ENCODE measurements at places on chromosomes 16 and 17. TPM values are rescaled to one million over a fixed set of nuclear protein-coding genes. Genes with fewer than 3 reads are reported as not detected.

DNA sequence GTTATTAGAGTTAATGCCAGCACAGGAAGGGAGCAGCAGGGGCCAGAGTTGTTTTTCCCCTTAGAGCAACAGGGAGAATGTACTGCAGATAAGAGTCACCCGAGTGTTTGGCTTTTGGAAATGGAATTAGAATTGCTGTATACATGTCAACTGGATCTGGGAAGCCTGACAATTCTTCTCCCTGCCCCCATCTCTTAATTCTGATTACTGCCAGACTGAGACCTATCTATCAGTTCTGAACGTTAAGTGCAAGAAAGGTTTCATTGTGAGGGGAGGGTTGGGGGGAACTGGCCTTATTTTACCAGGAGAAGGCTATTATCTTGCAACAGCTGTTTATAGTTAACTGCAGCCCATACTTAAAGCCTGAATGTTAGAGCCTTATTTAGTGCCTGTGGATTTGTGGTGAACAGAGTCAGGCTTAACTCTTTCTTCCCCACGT, 424.5 kb upstream of the CDH11 start:
- no peaks in the 10 kb centered on the region for H3K36me3 ChIP-seq
- H3K27me3 ChIP-seq, result no peaks in the 10 kb centered on the region
- peaks cover 12% of the 10 kb centered on the region for H3K4me1 ChIP-seq
- no peak for DNase-seq

DNA sequence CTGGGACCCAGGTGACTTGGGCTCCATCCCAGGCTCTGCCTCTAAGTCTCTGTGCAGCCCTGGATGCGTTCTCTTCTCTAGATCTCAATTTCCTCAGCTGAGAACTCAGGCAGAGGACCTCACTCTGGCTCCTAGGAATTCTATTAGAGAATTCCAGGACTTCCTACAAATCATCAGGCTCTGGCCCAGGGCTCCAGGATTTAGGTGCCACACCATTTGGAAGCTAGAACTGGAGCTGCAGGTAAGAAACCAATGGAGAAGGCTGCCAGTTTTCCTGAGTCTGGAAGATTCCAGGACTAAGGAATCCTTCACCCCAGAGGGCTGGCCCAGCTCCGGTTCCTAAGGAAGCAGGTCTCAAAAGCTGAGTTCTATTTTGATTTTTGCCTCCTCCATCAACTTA, 189.8 kb upstream of the CDH5 start:
- no peaks in the 10 kb centered on the region for H3K4me1 ChIP-seq
- no peak overlapping the region for H3K4me3 ChIP-seq
- no peaks in the 10 kb centered on the region for H3K27me3 ChIP-seq
- no peaks in the 10 kb centered on the region for H3K36me3 ChIP-seq
- no peak overlapping the region for H3K27ac ChIP-seq

- no peak overlapping the region for H3K27ac ChIP-seq
Measured at GRCh38 chr17:55175788-55176427, 88.9 kb upstream of the HLF start.

Gene HS3ST3B1
- 14.4 TPM for total RNA-seq

DNA sequence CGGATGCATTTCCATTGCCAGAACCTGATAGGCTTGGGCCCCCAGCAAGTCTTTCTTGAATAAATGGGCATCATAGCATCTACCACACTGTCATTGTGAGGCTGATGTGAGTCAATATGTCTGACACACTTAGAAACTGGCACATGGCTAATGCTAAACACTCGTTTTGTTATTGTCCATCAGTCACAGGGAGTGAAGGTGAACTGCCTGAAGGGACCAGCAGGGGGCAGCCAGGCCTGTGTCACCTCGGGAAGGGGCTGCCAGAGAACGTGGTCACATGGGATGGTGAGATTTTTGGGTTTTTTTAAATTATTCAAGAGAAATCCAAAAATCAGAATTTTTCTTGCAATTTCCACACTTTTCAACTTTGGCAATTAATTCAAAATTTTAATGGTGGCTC, 831 bp upstream of the RCVRN start:
- H3K4me3 ChIP-seq, result no peak overlapping the region
- DNase-seq, result peak; percentile 82
- no peaks in the 10 kb centered on the region for H3K4me1 ChIP-seq
- H3K36me3 ChIP-seq, result no peaks in the 10 kb centered on the region

DNA sequence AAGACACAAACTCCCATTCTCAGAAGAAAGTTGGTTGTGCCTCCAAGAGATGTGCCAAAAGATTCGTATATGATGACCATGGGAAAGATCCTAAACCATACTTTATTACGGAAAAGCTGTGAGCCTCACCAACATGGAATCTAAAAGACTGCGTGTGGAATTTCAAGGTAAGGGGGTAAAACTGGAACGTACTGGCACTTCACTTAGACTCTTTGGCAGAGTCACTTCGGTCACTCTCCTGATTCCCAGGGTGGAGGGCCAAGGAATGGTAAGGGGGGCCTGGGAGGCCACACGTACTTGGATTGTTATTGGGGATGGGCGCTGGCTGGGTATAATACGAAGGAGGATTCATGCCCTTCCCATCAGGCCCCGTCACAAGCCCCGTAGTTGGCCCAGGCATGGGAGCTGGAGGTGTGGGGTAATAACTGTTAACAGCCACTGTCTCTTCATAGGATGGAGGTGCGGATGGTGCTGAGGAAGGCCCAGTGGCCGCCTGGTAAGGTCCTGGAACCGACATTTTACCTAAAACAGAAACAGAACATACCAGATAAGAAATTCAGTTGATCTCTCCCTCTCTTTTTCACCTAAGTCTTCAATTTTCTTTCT, 30.4 kb downstream of the LITAF start:
- no peak overlapping the region for H3K4me3 ChIP-seq
- peaks cover 6% of the 10 kb centered on the region for H3K36me3 ChIP-seq
- peaks cover 6% of the 10 kb centered on the region for H3K4me1 ChIP-seq

GRCh38 chr17:40536295-40537171, 28.7 kb downstream of the CCR7 start:
- H3K36me3 ChIP-seq, result no peaks in the 10 kb centered on the region
- H3K4me3 ChIP-seq, result no peak overlapping the region
- H3K27ac ChIP-seq, result no peak overlapping the region
- no peak for DNase-seq
- no peaks in the 10 kb centered on the region for H3K4me1 ChIP-seq

DNA sequence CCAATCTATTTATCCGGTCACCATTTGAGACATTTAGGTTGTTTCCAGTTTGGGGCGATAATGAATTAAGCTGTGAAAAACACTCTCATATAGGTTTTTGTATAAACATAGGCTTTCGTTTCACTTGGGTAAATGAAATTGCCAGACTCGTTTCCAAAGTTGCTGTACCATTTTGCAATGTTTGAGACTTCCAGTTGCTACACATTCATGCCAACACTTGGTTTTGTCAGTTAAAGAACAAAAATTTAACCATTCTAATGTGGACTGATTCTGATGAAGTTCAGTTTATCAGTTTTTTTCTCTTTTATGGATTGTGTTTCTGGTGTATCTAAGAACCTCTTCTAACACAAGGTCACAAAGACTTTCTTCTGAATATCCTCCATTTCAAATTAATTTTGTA, 52.4 kb downstream of the YPEL2 start:
- no peaks in the 10 kb centered on the region for H3K27me3 ChIP-seq
- no peak overlapping the region for H3K27ac ChIP-seq
- H3K36me3 ChIP-seq, result no peaks in the 10 kb centered on the region

DNA sequence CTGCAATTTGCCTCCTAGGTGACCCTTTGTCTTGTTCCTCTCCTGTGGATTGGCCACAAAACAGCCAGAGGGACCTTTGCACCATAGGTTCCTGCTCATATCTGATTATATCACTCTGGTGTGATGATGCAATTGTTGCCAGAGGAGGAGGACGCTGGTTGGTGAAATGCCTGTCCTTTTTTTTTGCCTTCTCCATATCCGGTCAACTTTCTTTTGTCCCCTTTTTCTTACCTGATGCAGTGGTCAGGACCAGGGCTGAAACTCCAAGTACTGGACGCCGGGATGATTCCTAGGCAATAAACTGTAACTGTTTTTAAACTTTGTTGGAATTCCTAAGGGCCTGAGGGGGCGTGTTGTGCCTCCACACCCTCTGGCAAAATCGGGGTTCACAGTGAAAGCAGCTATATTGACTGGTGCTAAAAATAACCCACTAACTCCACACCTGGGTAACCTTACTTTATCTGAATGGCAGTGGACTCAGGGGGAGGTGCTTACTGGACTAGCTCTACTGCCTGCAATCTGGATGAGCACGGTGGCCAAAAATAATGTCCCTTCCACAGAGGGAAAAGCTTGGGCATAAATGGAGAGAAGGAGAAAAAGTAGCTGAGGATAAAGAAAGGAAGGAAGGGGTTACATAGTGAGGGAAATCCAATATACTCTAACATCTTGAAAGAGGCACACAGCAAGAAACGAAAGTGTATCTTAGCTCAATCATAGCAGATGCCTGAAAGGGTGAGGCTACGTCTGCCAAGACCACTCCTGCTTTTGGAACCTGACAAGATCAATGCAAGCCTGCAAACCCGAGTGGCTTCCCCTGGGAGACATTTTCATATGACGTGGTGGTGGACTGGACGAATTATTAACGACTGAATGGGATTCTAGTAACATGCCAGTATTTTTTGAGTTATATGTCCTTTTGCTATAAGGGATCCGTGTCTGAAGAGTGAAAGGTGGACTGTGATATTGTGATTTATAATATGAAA, 28.4 kb upstream of the ZNF423 start:
- peaks cover 2% of the 10 kb centered on the region for H3K4me1 ChIP-seq
- DNase-seq, result no peak
- no peak overlapping the region for H3K4me3 ChIP-seq
- no peaks in the 10 kb centered on the region for H3K36me3 ChIP-seq
- H3K27ac ChIP-seq, result no peak overlapping the region

DNA sequence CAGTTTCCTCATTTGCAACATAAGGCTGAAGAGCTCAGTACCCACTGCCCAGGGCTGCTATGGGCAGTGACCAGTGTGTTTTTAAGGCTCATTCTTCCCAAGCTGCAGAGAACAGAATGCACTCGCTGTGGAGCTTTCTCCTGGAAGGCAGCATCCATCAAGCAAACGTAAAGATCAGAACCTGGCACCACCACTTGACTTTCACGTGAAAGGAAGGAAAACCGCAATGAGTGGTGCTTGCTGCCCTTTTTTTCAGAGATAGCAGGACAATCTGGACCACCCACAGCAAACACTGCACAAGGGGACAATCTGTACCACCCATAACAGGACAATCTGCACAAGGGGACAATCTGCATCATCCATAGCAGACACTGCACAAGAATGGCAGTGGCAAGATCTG, 11.2 kb downstream of the CSNK1D start:
- H3K27ac ChIP-seq, result no peak overlapping the region
- no peaks in the 10 kb centered on the region for H3K27me3 ChIP-seq
- H3K36me3 ChIP-seq, result peaks cover 35% of the 10 kb centered on the region
- no peaks in the 10 kb centered on the region for H3K4me1 ChIP-seq
- H3K4me3 ChIP-seq, result no peak overlapping the region

DNA sequence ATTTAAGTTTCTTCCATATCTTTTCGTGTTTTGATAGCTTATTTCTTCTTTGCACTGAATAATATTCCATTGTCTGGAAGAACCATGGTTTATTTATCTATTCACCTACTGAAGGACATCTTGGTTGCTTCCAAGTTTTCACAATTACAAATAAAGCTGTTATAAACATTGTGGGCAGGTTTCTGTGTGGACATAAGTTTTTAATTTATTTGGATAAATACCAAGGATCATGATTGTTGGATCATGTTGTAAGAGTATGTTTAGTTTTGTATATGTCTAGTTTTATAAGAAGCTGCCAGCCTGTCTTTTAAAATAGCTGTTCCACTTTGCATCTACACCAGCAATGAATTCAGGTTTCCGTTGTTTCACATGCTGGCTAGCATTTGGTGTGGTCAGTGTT, 339.4 kb downstream of the CDH11 start:
- no peaks in the 10 kb centered on the region for H3K27me3 ChIP-seq
- no peak for DNase-seq
- H3K27ac ChIP-seq, result no peak overlapping the region
- no peaks in the 10 kb centered on the region for H3K36me3 ChIP-seq

- H3K4me3 ChIP-seq, result peak within 1 kb of the TSS; percentile 91
- peak within 1 kb of the TSS; percentile 75 for H3K27ac ChIP-seq
- no peaks in the 10 kb centered on the region for H3K36me3 ChIP-seq
- H3K4me1 ChIP-seq, result peaks cover 3% of the 10 kb centered on the region
- no peaks in the 10 kb centered on the region for H3K27me3 ChIP-seq
- DNase-seq, result peak; percentile 83
Measured at GRCh38 chr17:55421179-55421934, at the start of gene MMD. Gene MMD, minus strand, starts transcription at chr17:55421835. Its CDS starts 140 bp downstream, at chr17:55421695.

Gene GRIN2A
- total RNA-seq, result 1.8 TPM

- H3K36me3 ChIP-seq, result peaks cover 69% of the 10 kb centered on the region
- no peaks in the 10 kb centered on the region for H3K4me1 ChIP-seq
- no peak overlapping the region for H3K27ac ChIP-seq
Measured at GRCh38 chr17:21001813-21002221, 41.0 kb downstream of the USP22 start.

Gene ELMO3
- total RNA-seq, result 9.6 TPM

Gene SGCA
- not detected for total RNA-seq

Gene TLCD1
- 45.3 TPM for total RNA-seq

DNA sequence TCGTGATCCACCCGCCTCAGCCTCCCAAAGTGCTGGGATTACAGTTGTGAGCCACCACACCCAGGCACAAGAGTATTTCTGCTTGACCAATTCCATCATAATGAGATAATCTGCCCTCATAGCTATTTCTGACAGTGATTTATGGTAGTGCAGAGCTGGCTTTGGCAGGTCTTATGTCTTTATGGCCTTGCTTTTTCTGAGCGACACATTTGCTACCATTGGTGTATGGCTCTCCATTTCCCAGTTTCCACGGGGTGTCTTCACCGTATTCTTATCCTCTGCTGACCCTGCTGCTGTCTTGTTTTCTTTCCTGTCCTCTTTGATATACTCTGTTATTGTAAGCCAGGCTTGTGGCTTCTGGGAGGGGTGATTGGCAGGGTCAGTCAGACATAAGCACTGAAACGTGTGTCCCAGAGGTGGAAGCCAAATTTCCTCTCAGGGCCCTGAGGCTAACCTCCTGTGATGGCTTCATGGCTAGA, 161.1 kb upstream of the TBX2 start:
- H3K27ac ChIP-seq, result no peak overlapping the region
- H3K27me3 ChIP-seq, result no peaks in the 10 kb centered on the region
- H3K4me1 ChIP-seq, result no peaks in the 10 kb centered on the region
- H3K4me3 ChIP-seq, result no peak overlapping the region
- no peaks in the 10 kb centered on the region for H3K36me3 ChIP-seq

Gene NPIPB6
- total RNA-seq, result 1.9 TPM

Gene CTDNEP1
- total RNA-seq, result 123 TPM

- peak overlapping the region; percentile 55 for H3K4me3 ChIP-seq
- H3K36me3 ChIP-seq, result peaks cover 12% of the 10 kb centered on the region
Measured at GRCh38 chr16:2460391-2460713, 443 bp downstream of the TEDC2 start.

DNA sequence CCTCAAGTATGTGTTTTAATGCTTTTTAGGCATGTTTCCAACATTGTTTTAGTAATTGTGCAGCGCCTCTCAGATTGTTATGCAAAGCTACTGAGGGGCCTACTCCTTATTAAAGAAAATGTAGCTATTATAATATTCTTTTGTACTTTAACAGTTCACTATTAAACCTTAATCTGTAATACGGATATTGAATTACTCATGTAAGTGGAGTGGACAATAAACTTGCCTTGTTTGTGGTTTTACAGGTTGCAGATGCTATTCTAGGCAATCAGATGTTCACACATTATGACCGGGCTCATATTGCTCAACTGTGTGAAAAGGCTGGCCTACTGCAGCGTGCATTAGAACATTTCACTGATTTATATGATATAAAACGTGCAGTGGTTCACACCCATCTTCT, 41.0 kb downstream of the PTRH2 start:
- H3K4me3 ChIP-seq, result no peak overlapping the region
- H3K27ac ChIP-seq, result no peak overlapping the region
- DNase-seq, result no peak
- peaks cover 21% of the 10 kb centered on the region for H3K36me3 ChIP-seq
- H3K27me3 ChIP-seq, result no peaks in the 10 kb centered on the region
- H3K4me1 ChIP-seq, result no peaks in the 10 kb centered on the region
